CD8-positive, alpha-beta T cell (primary cell): ENCODE measurements at places on chromosomes 13 and 19. TPM values are rescaled to one million over a fixed set of nuclear protein-coding genes. Genes with fewer than 3 reads are reported as not detected.

GRCh38 chr19:49518033-49518432, 5.6 kb downstream of the FCGRT start:
- no peak for DNase-seq

DNA sequence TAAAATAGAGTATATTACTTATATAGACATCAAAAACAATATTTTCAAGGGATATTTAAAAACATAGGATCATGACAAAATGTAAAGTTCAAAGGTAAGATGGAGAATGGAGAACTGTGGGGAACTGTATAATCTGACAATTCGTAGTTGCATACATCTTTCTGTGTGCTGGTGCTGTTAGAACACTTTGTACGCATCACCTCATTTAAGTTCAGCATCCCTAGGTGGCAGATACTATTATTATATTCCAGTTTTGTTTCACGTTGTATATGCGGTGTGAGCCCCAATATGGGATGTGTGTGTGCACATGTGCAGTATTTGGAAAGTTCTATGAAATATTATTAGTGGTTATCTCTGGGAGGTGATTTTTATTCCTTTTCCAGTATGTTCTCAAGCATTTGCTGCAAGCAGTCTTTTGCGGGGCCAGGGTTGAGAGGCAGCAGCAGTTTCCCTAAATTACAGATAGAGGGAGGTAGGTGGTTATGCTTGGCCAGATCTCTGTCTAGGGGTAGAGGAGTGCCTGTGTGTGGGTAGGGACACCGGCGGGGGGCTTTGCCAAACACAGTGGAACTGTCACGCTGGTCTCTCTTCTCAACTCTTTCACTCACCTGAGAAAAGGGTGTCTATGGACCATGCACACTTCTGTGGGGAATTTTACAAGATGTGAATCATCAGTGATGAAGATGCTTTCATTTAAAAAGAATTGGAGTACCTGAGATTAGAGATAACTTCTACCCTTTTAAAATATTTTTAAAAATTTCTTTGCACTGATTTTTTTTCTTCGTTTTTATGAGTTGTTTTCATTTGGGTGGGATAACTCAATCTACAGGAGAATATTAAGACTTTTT, 55.6 kb upstream of the ALOX5AP start:
- DNase-seq: no peak

DNA sequence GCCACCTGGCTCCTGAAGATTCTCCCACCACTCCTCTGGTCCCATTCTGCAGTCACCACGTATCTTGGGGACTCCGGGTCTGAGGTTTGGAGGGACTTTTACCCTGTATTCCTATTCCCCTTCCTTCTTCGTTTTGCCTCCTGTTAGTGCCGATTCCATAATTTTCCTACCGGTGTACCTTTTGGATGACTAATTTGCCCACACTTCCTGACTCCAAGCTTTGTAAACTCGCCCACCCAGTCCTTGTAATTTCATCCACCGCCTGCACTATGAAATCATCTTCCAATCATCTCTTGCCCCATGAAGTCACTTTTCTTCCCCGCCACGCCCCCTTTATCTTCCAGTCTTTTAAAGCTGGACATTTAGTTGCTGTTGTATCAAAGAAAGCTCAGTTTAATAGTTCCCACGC, 572 bp downstream of the UCHL3 start:
- no peak for DNase-seq

GRCh38 chr19:7395360-7396066, 46.8 kb downstream of the ARHGEF18 start:
- DNase-seq: no peak

Gene LPAR2
- 63.8 TPM for total RNA-seq

- DNase-seq: no peak
These were observed 3.8 kb downstream of the SBSN start for GRCh38 chr19:35524181-35524837.

DNA sequence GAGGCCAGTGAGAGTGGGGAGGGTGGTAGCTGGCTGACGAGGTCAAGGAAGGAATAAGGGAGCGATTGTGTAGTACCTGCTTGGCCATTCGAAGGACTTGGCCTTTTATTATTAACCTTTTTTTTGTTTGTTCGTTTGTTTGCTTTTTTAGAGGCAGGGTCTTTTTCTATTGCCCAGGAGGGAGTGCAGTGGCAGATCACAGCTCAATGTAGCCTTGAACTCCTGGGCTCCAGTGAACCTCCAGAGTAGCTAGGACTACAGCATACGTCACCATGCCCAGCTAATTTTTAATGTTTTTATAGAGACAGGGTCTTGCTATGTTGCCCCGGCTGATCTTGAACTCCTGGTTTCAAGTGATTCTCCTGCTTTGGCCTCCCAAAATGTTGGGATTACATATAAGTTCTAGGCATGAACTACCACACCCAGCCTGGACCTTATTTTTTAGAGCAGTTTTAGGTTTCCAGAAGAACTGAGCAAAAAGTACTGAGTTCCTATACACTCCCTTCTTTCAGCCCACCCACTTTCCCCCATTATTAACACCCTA, 25.5 kb downstream of the ARHGEF7 start:
- DNase-seq: no peak

GRCh38 chr19:15324791-15325519, 7.4 kb downstream of the BRD4 start:
- no peak for DNase-seq

DNA sequence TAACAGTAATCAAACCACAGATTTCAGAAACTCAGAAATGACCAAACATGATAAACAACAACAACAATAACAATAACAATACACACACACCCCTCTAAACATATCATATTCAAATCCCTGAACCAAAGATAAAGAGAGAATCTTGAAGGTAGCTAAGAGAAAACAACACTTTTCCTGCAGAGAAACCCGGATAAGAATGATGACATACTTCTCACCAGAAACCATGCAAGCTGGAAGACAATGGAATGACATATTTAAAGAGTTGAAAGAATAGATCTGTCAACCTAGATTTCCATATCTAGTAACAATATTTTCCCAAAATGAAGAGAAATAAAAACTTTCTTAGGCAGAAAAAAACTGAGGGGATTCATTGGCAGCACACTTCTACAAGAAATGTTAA, 138.1 kb downstream of the LIG4 start:
- no peak for DNase-seq

DNA sequence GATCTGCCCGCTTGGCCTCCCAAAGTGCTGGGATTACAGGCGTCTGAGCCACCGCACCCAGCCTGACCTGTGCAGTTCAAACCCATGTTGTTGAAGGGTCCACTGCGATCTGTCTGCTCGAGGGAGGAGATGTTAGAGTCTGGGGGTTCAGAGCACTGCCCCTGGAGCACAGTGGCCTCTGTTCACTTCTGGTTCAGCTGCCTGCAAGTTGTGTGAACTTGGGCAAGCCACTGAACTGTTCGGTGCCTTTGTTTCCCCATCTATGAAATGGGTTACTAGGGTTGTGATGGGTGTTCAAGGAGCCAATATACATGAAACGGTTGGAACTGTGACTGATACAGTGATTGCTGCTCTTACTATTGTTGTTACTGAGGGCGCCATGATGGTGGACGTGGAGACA, 1.7 kb downstream of the PLIN5 start:
- no peak for DNase-seq

DNA sequence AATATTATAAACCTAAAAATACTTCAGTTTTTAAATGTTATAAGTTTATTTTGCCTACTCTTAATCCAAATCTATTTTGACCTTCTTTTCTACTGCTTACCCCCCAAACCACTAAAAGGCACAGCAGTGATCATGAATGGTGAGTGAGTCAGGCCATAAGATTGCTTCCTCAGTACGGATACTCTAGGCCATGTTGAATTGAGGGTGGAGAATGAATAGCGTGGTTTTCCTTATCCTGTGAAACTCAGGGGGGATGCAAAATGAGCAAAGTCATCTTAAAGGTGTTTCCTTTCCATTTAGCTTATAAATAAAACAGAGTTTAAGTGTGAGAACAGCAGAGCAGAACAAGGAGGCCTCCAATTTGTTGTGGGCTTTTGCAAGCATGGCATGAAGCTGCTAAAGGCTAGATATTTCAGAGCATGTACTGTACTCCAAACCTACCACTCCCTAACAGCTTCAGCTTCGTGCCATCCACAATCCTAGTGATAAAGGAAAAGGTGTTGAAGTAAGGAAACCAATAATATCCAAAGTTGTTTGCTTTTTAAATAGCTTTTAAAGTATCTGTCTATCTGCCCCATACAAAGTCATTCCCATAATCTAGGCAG, 25.0 kb downstream of the SERPINE3 start:
- DNase-seq: no peak

DNA sequence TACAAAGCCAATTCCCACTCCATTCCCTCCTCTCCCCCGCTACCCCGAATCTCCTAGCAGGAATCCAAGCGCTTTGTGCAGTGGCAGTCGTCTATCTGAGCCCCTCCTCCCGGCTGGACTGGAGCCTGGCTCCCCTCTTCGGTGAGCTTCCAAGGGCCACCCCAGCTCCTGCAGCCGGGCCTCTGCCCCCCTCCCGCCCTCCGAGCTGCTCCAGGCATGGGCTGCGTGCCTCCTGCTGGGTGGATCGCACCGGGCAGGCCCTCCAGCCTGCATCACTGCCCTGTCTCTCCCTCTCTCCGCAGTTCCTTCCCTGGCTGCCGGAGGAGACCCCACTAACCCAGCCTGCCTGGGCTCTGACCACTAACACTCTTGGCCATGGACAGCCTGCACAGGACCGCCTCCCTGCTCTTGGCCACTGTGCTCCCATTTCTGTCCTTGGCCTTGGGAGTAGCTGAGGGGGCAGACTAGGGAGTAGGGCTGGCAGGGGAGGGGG, 12.9 kb upstream of the LENG8 start:
- no peak for DNase-seq

DNA sequence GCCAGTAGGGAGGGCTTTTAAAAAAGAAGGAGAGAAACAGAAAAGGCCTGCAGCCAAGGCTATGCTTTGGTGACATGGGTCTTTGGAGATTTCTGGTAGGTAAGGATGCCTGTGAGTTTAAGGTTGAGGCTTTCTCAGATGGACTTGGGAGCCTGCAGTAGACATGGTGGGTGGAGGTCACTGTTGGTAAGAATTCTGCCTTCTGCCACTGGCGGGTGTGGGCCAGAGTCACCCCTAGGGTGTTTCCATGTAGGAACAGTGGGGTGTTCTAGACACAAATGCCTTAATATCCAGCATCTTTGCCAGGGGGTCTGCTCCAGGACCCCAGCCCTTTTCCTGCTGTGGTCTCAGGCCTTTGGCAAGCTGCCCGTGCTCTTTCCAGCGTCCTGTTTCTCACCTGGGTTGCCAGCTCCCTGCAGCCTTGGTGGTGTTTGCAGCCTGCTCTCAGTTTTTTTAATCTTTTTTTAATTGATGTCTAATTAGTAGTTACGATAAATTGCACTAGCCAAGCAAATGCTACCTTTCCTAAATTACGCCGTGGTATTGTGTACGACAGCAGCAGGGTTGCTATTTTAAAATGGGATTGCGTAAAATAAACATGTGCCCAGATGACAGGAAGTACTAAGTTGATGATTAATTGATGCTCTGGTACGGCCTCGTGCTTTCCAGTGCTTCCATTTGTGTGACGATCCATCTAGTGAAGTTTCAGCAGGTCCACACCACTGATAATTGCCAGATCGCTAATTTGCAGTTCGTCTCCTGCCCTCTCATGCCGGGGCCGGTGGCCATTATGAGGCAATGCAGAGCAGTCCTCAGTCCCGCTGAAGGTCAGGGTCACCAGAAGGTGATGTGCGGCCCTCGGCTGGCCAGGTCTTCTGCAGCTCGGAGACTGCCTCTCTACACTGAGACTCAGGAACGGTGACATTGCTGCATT, 35.3 kb upstream of the NPAS1 start:
- no peak for DNase-seq

Gene BLVRB
- total RNA-seq: 6.4 TPM

DNA sequence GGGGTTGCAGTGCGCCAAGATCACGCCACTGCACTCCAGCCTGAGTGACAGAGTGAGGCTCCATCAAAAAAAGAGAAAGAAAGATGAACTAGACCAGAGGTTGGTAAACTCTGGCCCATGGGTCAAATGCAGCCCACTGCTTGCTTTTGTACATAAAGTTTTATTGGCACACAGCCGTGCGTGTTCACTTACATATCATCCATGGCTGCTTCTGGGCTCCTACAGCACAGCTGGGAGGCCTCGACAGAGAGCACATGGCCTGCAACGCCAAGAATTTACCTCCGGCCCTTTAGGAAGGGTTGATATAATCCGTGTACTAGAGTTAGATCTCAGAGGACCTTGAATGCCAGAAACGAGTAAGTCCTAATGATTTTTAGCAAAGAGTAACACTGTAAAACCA, 46.0 kb downstream of the GNG7 start:
- DNase-seq: no peak

- peak; percentile 11 for DNase-seq
These were observed 175.2 kb downstream of the PAN3 start for GRCh38 chr13:28313579-28313978.

DNA sequence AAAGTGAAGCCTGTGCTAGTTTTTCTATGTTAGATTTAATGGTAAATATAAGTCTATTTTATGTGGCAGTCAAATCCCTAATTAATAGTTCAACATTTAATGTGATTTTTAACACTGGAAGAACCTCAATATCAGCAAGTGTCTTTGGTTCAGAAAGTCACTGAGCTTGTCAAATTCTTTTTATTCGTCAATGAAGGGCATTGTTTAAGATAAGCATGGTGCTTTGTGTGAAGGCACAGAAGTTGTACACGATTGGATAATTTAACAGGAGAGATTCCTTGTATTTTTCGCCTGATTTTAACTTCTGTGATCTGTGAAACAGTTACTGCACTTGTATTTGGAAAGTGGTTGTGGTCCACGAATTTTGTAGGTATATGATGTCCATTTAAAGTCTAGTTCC, 30.2 kb upstream of the RB1 start:
- no peak for DNase-seq

DNA sequence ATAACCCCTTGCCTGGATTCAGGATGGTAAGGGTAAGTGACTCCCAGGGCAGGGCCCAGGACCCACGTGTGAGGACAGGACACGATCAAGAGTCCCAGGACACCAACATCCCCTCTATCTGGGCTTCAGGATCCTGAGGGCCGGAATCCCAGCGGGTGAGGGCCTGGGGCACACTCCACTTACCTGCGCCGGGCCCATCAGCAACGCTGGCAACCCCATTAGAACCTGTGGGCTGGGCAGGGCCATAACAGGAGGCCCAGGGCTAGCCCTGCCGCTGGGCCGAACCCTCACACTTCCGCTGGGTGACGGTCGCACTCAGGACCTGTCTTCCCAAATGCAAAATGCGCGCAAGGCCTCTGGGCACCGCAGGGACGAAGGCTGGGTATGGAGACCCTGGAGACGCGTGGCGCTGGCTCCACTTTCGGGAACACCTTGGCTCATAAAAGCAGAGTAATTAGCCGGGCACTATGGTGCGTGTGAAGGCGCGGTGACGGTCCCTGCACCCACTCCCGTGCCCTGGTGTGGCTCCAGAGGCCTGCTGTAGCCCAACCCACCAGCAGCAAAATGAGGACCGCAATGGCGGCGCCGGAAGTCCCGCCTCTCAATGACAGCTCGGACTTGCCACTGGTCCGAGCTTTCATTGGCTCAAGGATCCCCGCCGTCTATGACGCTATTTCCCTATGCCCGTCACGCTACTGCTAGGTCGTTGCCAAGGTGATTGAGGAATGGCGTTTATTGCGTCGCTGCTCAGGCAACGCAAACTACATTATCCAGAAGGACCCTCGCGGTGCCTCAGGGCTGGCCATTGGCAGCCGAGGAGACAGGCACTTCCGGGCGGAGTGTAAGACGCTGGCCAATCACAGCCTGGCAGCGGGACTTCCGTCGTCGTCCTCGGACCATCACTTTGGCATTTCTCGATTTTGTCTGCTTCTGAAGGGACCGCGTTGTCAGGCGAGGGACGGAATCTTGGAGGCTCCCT, at the start of gene ZNF132:
Gene ZNF132, minus strand, starts transcription at position 578 of the 979 bp plus-strand sequence. Its CDS starts 332 bp downstream, at position 246.
- peak; percentile 100 for DNase-seq
